CD8-positive, alpha-beta memory T cell (primary cell): ENCODE measurements at places on chromosomes 5 and 9. TPM values are rescaled to one million over a fixed set of nuclear protein-coding genes. Genes with fewer than 3 reads are reported as not detected.
A peak's percentile ranks its signal among the peaks of the same experiment; 100 is the strongest.

DNA sequence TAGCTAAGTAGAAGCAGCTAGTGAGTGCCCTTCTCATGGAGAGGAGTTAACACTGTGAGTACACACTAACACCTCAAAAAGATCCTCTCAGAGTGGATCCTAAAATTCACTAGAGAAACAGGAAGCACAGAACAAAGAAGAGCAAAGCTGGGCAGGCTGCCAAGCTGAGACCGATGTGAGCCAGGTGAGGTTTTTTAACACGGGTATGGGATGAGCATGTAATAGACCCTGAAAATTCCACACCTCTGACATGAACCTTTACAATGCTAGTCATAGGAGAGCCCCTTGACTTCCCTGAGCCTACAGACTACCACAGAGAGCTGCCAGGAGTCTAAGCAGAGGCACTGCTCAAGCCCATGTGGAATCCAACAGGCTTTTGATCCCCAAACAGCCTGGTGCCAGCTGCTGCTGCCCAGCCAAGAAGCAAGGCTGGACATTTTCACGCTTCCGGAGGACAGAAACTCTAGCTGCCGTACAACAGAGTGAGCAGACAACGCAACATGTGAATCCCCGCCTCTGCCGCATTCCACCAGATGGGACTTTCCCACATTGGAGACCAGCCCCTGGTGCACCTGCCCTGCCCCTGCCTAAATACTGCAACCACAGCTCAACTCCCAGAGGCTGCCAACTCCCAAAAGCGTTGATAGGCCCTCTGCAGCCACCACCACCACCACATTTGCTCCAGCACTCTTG lies 280.8 kb downstream of the CDH10 start:
- DNase-seq: no peak
- H3K4me1 ChIP-seq: no peaks in the 10 kb centered on the region
- H3K4me3 ChIP-seq: no peak overlapping the region

DNA sequence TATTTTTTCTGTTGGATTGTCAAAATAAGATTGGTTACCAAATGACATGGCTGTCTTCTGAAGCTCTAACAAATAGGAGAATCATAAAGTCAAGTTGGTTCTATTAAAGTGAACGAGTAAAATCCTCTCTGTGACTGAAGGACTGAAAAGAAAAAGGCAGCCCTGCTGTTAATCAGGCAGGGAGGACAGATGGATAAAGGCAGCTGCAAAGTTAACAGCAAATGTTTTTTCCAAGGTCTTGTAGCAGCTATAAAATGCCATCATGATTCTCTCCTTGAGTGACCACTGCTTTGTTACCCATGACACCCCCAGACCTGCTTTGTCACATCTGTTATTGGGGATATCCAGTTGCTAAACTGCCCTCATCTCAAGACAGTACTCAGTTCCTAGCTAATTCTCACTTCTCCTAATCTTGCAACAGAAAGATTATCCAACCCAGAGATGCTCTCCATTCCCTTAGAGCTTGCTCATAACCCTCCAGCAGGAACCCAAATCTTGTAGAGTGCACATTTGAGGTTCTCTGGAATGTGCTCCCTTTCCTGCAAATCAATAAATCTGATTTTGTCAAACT lies 89.7 kb upstream of the PARP8 start:
- H3K4me1 ChIP-seq: peaks cover 20% of the 10 kb centered on the region
- H3K27me3 ChIP-seq: no peaks in the 10 kb centered on the region
- no peak for DNase-seq
- no peak overlapping the region for H3K27ac ChIP-seq

- no peak for DNase-seq
- H3K4me3 ChIP-seq: no peak overlapping the region
- H3K27me3 ChIP-seq: no peaks in the 10 kb centered on the region
- H3K27ac ChIP-seq: no peak overlapping the region
- H3K4me1 ChIP-seq: no peaks in the 10 kb centered on the region
These were observed 89.2 kb upstream of the GRHPR start for GRCh38 chr9:37333288-37333687.

- H3K27me3 ChIP-seq: no peaks in the 10 kb centered on the region
- H3K4me1 ChIP-seq: no peaks in the 10 kb centered on the region
- H3K27ac ChIP-seq: no peak overlapping the region
- no peak for DNase-seq
- no peak overlapping the region for H3K4me3 ChIP-seq
These were observed 30.0 kb downstream of the SNX30 start for GRCh38 chr9:112780450-112781036.

DNA sequence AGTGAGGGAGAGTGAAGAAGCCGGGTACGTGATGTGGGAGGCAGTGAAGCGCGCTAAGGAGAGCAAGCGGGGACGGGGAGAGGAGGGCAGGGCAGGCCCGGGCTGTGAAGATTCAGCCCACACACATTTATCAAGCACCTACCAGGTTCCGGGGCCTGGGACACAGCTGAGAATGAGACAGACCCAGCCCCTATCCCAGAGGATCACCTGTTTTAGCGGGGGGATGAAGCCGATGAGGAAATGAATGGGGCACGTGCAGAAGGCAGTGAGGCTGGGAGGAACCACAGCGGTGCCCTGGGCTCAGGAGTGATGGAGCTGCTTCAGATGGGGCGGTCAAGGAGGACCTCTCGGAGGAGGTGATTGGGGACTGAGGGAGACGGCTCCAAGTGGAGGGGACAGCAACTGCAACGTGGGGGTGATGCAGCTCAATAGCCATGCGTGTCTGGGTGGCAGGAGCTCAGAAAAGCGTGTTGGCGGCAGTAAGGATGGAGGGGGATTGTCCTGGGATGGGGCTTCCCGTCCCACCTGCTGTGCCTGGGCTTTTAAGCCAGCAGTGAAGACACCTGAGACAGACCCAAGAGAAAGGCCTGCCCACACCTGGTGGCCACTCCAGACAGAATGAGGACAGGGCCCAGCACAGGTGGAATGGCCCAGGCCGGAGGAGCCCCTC lies 77.5 kb upstream of the UNC5A start:
- H3K4me1 ChIP-seq: no peaks in the 10 kb centered on the region
- H3K27ac ChIP-seq: no peak overlapping the region
- no peak overlapping the region for H3K4me3 ChIP-seq
- H3K27me3 ChIP-seq: no peaks in the 10 kb centered on the region
- H3K36me3 ChIP-seq: no peaks in the 10 kb centered on the region
- peak; percentile 39 for DNase-seq

DNA sequence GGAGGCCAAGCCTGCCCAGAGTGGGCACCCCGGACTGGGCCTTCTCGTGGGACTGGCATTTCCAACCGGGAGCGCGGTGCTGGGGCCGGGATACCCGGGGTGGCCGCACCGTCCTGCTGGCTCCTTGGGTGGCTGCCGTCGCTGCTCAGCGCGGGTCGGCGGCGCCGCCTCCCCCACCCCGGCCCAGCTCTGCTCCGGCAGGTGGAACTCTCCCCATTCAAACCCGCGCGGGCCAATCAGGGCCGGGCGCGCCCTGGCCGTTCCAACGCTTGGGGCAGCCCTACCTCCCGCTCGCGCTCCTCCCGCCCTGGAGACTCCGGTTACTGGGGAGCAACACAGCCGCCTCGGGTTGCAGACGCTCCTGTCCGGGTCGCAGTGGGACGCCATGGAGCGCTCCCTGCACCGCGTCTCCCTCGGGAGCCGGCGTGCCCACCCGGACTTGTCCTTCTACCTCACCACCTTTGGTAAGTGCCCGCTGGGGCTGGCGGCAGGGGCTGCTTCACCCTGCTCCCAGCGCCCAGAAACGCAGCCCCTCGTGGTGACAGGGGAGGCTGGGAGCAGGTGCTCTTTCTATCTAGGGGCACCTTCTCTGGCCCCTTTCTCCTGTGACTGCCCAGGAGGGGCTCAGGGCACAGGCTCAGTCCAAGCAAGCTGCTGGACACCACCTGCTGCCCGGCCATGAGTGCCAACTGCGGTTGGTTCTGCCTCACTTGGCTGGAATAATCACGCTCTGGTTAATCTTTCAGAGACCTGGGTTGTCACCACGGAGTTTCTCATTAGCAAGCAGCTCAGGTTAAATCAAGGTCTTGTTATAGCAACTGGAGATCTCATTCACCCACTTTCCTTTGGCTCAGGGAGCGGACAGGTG lies at the start of gene RGS3:
TSS of gene RGS3 (plus strand) at position 310 of the 868 bp plus-strand sequence. CDS start at position 386, 76 bp downstream.
- no peaks in the 10 kb centered on the region for H3K27me3 ChIP-seq
- no peaks in the 10 kb centered on the region for H3K4me1 ChIP-seq

Gene NMUR2
- total RNA-seq: not detected

Gene ANAPC2
- 50.2 TPM for total RNA-seq

Gene AIF1L
- total RNA-seq: 0.27 TPM

DNA sequence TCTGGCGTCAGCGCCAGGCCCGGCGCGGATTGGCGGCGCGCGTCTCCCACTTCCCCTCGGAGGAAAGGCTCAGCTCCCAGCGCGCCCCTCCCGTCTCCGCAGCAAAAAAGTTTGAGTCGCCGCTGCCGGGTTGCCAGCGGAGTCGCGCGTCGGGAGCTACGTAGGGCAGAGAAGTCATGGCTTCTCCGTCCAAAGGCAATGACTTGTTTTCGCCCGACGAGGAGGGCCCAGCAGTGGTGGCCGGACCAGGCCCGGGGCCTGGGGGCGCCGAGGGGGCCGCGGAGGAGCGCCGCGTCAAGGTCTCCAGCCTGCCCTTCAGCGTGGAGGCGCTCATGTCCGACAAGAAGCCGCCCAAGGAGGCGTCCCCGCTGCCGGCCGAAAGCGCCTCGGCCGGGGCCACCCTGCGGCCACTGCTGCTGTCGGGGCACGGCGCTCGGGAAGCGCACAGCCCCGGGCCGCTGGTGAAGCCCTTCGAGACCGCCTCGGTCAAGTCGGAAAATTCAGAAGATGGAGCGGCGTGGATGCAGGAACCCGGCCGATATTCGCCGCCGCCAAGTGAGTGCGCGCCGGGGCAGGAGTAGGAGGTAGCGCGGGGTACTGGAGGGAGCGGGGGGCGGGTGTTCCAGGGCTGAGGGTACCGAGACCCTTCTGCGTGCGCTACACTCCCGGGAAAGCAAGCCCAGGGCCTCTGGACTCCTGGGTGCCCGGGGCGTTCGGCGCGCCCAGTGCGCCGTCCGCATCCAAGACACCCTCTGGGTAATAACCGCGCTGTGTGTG lies at the start of gene MSX2:
TSS of gene MSX2 (plus strand) at position 99 of the 777 bp plus-strand sequence. CDS start at position 177, 78 bp downstream.
- H3K27me3 ChIP-seq: peaks cover 28% of the 10 kb centered on the region
- H3K36me3 ChIP-seq: no peaks in the 10 kb centered on the region
- no peaks in the 10 kb centered on the region for H3K4me1 ChIP-seq
- no peak within 1 kb of the TSS for H3K4me3 ChIP-seq

DNA sequence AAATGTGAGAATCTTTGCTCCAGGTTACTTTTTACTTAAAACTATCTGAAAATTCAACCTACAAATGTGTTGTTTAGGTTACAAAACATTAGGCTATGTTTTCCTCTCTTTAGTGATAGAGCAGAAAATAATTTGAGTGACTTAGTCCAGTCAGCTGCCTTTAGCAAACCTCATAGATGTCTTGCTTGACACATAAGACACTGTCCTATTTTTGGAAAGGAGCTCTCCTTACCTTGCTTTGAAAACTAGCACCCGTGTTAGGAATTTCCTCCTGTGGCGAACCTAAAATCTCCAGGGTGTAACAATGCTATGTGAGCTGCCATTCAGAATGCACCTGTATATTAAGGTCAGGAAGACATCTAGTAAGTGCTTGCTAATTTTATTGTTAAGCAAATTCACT lies 221.2 kb upstream of the CD180 start:
- H3K36me3 ChIP-seq: no peaks in the 10 kb centered on the region
- H3K27me3 ChIP-seq: no peaks in the 10 kb centered on the region
- no peak overlapping the region for H3K27ac ChIP-seq
- DNase-seq: no peak
- peaks cover 7% of the 10 kb centered on the region for H3K4me1 ChIP-seq

Gene PCDHB9
- total RNA-seq: not detected

DNA sequence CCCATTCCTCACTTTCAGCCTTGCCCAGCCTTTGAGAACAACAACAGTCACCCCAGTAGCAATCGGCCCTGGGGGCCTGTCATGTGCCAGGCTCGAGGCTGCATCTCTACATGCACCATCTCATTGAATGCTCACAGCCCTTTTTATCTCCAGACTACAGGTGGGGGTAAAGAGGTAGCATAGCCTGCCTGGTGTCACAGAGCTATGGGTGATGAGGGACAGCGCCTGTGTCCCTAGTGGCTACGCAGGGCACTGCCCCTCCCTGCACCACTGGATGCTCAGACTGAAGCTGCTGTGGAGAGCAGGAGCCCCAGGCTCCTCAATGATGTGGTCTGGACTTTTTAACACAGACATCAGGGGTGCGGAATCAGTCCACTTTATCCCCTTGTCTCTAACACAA lies 2.8 kb downstream of the CAMK2A start:
- no peak overlapping the region for H3K27ac ChIP-seq
- no peak for DNase-seq
- H3K4me1 ChIP-seq: no peaks in the 10 kb centered on the region
- no peaks in the 10 kb centered on the region for H3K27me3 ChIP-seq
- no peaks in the 10 kb centered on the region for H3K36me3 ChIP-seq
- no peak overlapping the region for H3K4me3 ChIP-seq

GRCh38 chr9:106982636-106983035 lies 119.7 kb downstream of the ZNF462 start:
- DNase-seq: no peak
- H3K27me3 ChIP-seq: no peaks in the 10 kb centered on the region
- H3K27ac ChIP-seq: no peak overlapping the region
- H3K36me3 ChIP-seq: no peaks in the 10 kb centered on the region
- H3K4me1 ChIP-seq: no peaks in the 10 kb centered on the region

Gene GPR150
- total RNA-seq: 0.18 TPM

Gene PCDHGA3
- not detected for total RNA-seq

DNA sequence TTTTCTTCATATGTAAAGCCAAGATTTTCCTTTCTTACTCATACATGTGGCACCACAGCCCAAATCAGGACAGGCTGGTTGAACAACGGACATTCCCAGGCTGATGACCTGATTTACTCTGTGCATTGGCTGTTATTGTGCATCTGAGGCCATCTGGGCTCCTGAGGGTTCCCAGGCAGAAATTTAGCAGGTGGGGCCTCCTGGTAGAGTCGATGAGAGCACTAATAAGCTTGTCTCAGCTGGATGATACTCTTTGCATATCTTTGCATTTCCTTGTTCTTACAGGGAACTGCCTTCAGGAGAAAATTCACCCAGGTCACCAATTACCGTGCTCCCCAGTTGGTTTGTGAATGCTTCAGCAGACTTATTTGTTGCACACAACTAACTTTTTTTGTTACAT lies 605.1 kb downstream of the ELAVL2 start:
- no peaks in the 10 kb centered on the region for H3K36me3 ChIP-seq
- DNase-seq: no peak
- no peaks in the 10 kb centered on the region for H3K27me3 ChIP-seq
- H3K27ac ChIP-seq: no peak overlapping the region
- no peaks in the 10 kb centered on the region for H3K4me1 ChIP-seq
- H3K4me3 ChIP-seq: no peak overlapping the region

DNA sequence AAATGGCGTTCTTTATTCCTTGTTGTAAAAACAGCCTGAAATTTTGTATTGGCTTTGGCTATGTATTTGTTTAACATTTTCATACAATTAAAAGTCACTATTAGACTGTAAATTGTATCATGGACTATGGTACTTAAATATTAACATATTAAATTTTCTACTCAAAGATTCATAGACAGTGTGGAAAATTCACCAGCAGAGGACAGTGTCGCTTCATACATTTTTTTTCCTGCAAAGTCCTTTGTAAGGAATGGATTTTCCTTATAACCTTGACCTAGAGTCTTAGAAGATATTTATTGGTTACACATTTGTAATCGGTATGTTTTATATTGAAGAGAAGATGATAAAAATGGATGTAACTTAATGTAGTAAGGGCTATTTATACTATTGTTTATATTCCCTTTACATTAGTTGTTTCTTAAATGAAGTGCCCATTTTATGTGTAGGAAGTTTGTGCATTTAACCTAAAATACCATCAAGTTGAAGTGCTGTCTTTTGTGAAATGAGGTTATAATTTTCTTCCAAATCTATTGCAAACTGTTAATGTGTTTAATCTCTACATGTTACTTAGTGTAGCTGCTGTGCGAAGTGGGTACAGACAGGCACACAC lies 150.1 kb downstream of the KDM4C start:
- no peaks in the 10 kb centered on the region for H3K4me1 ChIP-seq
- DNase-seq: no peak
- no peak overlapping the region for H3K4me3 ChIP-seq
- H3K36me3 ChIP-seq: no peaks in the 10 kb centered on the region

Gene ATOX1
- total RNA-seq: 103 TPM

Gene ABO
- not detected for total RNA-seq
